ENCODE measurements at places on chromosomes 1 and 21.

GRCh38 chr21:44800103-44800502 is 1.5 kb downstream of the UBE2G2 start:
- DNase-seq = no peak

DNA sequence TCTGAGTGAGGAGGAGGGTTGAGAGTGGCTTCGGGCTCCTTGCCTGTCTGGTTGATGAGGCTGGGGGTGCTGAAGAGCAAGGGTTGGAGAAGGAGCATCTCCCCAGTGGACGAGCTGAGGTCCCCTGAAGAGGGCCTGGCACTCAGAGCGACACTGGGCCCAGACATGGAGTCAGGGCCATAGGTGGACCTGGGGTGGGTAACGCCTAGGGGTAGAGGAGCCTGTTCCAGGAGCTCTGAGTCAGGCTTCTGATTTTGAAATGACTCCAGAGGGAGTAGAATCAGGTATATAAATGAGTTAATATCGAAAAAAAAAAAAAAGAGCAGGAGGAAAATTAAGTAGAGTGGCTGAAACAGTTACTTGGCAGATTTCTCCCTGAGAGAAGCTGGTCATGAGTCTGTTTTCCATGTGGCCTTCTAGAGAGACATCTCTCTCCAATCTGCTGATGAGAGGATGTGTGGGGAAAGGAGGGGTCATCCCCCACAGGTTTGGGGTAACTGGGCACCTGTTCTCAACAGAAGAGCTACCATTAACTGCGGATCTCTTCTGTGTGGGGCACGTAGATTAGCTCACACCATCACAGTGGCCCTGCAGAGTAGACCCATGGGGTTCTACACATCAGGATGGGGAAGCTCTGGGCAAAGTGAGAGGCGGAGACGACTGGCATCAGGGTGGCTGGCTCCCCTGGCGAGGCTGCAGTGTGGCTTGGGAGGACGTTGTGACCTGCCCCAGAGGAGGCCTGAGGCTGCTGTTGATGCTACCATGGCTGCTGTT is 115.5 kb downstream of the DHRS3 start:
- DNase-seq = no peak

DNA sequence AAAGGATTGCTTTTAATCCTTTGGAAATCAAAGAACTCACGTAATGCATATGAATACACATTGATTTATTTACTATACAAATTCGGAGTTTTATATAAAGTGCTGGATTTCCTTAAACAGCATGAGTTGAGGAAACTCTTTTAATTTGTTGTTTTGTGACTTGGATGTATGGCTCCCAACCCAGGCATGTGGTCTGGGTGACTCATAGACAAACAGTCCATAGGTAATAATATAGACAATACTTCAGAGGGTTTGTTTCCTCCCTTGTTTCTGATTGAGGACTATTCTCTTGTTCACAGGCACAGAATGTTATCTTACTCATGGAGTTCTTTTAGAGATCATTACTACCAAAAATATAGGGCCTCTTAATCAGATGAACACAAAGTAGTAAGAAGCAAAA is 43.8 kb downstream of the XPR1 start:
- no peak for DNase-seq

DNA sequence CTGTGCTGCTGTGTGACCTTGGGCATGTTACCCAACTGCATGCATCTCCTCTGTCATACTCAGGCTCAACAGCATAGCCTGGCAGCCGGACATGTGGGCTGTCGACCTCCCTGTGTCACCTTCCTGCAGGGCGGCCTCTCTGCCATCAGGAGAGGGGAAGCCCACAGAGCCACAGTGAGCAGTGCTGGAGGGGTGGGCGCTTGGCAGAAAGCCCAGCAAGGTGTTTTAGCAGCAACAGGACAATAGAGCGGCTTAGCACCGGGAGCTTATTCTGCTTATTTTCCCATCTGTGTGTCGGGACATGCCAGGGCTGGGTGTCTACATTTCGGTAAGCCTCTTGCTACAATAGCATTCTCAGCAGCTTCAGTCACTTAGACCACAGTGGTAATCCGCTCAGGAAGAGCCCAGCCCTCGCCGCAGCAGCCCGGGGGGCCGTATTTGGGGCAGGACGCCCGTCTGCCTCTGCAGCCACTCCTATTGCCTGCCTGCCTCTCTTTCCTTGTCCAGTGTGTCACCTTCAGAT is 22.8 kb upstream of the CDK18 start:
- peak; percentile 35 for DNase-seq

DNA sequence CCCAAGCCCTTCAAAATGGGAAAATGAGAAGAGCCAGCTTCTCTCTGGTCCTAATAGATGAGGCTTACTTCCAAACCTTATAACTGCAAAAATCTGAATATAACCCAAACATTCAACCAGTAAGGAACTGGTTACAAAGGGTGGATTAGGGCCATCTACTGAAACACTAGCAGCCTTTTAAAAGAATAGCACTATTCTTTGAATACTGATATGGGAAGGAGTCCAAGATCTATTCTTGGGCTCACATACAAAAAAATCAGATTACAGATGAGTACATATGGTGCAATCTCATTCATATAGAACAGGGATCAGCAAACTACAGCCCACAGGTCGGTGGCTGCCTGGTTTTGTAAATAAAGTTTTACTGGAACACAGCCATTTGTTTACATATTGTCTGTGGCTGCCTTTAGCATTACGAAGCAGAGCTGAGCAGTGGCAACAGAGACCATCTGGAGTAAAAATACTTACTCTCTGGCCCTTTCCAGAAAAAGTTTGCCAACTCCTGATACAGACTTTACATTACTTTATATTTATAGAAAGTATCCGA is 167.7 kb downstream of the ZSCAN20 start:
- no peak for DNase-seq

DNA sequence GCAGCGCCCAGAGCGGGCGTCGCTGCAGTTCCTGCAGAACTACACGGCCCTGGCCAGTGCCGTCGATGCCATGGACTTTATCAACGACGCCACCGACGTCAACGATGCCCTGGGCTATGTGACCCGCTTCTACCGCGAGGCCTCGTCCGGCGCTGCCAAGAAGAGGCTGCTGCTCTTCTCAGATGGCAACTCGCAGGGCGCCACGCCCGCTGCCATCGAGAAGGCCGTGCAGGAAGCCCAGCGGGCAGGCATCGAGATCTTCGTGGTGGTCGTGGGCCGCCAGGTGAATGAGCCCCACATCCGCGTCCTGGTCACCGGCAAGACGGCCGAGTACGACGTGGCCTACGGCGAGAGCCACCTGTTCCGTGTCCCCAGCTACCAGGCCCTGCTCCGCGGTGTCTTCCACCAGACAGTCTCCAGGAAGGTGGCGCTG is 22.0 kb downstream of the COL6A1 start:
- no peak for DNase-seq

- DNase-seq = no peak
Measured at GRCh38 chr1:30895382-30895943, 13.1 kb downstream of the SDC3 start.

GRCh38 chr1:53967409-53968124 is 21.4 kb downstream of the LRRC42 start:
- DNase-seq = no peak

GRCh38 chr1:72371259-72372035 is 89.1 kb upstream of the NEGR1 start:
- no peak for DNase-seq

DNA sequence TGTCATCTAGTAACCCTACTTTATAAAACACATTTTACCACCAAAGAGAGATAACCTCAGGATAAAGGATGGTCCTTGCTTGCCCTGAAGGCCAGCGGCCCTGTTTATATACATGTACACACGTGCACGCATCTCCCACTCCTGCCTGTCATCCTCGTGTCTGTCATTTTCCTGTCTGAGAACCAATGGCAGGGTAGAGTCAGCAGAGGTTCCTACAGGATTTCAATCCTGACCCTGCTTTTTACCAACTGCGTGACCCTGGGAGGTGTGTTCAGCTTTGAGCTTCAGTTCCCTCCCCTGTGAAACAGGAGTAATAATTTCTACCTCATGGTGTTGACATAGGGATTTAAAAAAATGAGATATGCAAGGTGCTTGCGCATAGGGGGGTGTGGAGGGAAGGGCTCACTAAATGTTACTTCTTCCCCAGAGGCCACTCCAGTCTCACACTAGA is 12.3 kb upstream of the RASSF5 start:
- DNase-seq = no peak

- no peak for DNase-seq
Measured at GRCh38 chr1:212544110-212544509, 64.5 kb upstream of the ATF3 start.

Data from activated T-cell treated with anti-CD3 and anti-CD28 coated beads, Interleukin-2, amount 50 U/mL, for 1 hour (primary cell).